ENCODE measurements at places on chromosomes 7 and 10.

DNA sequence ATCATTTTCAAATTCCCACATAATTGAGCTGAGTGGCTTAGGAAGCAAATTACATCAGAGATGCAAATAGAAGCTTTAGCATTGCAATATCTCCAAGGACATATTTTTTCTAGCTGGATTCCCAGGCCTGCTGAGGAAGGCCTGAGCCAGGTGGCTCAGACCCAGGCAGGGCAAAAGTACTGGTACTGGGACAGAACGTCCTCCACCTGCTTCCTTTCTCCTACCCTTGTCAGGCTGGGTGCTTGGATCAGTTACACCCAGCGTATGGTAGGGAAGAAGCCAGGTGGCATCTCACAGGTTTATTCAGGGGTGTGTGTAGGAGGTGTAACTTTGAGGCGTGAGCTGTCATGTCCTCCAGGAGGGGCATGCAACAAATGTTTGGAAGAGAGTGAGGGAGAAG lies 3.0 kb upstream of the PANK1 start:
- no peak for DNase-seq

DNA sequence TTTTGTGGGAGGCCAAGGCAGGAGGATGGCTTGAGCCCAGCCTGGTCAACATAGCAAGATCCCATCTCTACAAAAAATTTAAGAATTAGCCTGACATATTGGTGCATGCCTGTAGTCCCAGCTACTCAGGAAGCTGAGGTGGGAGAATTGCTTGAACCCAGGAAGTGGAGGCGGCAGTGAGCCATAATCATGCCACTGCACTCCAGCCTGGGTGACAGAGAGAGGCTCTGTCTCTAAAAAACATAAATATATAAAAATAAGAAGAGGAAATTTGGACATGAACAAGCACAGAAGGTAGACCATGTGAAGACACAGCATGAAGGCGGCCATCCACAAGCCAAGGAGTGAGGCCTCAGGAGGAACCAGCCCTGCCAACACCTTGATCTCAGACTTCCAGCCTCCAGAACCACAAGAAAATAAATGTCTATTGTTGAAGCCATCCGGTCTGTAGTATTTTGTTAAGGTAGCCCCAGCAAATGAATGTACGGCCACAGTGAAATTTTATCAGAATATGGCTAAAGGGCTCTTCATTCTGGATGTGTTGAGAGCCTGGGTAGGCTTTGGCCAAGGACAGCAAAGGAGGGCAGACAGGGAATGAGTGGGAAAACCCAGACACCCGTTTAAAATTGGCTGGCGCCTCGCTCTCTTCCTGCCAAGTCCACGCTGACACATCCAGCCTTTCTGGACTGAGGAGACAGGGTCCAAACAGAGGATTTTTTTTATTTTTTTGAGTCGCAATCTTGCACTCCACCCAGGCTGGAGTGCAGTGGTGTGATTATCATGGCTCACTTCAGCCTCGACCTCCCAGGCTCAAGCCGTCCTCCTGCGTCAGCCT lies 12.9 kb upstream of the GRID2IP start:
- DNase-seq = no peak

GRCh38 chr7:123024989-123025758 lies 29.7 kb upstream of the TAS2R16 start:
- DNase-seq = no peak

GRCh38 chr7:108078211-108078673 lies 51.9 kb downstream of the LAMB4 start:
- no peak for DNase-seq

- DNase-seq = no peak
Measured at GRCh38 chr7:76202666-76203030, 952 bp downstream of the SRRM3 start.

DNA sequence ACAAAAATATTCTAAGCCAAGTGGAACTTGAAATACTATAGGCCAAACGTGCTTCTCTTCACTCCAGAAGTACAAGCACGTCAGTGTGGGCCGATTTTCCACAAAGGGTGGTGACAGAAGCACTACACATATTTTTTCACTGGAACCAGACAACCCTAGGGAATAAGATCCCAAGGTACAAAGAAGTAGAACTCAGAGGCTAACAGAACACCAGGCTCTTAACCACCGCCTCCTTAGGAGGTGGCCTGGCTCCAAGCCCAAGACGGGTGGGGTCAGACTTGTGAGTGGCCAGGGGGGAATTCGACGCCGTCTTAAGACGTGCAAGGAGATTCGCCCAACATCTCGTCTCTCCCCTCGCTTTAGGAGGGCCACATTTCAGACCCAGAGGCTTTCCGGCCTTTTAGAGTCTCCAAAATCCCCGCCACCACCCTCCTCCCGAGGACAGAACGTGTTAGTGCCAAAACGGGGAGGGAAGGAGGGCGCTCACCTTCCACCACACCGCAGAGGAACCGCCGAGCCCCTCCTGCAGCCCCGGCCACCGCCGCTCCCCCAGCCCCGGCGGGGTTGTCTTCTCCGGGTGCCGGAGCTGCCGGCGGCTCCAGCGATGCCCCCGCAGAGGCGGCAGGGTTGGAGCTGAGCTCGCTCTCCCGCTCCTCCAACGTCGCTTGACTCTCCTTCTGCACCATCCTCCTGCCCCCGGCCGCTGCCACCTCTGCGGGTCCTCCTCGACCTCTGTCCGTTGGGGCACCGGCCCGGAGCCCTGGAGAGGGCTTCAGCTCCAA lies 716 bp downstream of the OGA start:
- DNase-seq = peak; percentile 39

- DNase-seq = peak; percentile 4
Measured at GRCh38 chr10:60139798-60140566, 233.6 kb upstream of the CCDC6 start.

- no peak for DNase-seq
Measured at GRCh38 chr7:117324960-117325359, 2.1 kb upstream of the WNT2 start.

DNA sequence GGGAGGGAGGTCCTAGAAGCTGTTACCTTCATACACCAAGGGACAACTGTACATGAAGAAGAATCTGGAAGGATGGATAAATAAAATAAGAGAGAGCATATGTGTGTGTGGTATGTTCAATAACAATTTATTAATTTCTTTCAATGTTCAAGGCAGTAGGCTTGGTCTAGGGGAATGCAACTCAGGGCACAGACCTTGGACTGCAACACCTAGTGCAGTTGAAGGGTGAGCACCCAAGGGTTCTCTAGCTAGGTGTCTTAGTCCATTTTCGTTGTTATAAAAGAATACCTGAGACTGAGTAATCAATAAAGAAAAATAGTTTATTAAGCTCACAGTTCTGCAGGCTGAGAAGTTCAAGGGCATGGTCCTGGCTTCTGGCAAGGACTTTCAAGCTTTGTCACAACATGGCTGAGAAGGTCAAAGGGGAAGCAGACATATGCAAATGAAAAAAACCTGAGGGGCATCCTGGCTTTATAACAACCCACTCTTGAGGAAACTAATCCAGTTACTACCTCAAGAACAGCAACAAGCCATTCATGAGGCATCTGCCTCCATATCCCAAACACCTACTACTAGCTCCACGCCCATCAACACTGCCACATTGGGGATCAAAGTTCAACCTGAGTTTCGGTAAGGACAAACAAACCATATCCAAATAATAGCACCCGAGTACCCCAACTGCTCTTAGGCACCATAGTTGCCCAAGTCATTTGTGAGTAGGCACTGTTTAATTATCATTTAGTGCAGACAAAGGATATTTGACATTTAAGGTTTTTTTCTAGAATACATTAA lies 15.7 kb upstream of the SGCE start:
- no peak for DNase-seq

Data from activated CD4-positive, alpha-beta T cell treated with anti-CD3 and anti-CD28 coated beads, Interleukin-10, Interleukin-2, amounts not matched to agents 100 ng/mL and 50 ng/mL, durations not matched to agents 16 hours and 8 hours (primary cell).